ENCODE measurements at places on chromosomes 7 and 10.

GRCh38 chr10:99709480-99710229 lies 22.3 kb downstream of the COX15 start:
- no peak overlapping the region for H3K4me3 ChIP-seq
- H3K27me3 ChIP-seq: no peaks in the 10 kb centered on the region
- DNase-seq: no peak
- H3K36me3 ChIP-seq: no peaks in the 10 kb centered on the region
- H3K27ac ChIP-seq: peak overlapping the region; percentile 9
- peaks cover 26% of the 10 kb centered on the region for H3K4me1 ChIP-seq

DNA sequence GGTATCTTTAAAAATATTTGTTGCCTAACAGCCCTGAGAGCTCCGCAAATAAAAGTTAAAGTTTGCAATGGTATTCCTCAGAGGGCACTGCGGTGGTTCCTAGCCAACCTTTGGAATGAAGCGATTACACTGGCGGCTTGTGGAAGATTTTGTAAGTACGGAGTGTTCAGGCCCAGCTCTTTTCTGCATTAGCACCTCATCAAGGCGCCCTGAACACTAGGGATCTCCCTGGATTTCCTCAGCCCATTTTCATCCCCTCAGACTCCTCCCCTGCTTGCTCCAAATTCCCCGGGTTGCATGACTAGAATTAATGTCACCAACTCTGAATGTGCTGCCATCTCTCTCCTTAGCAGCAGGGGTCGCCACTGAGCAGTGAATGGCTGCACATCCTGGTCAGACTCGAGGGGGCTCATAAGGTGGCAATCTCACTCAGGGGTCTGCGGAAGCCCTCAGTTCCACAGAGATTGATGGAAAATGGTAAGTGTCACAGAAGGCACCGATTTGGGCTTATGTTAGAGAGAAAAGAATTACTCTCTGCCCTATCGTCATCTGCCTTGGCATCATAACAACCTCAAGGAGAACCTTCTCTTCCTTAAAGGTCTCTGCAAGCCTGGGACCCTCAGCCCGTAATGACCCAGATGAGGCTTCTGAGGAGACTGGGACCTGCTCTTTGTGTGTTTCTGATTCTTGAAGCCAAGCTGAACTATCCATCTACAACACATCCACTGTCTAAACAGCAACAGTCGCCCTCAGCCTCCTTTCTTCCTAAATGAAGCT lies 262.8 kb upstream of the AOAH start:
- no peaks in the 10 kb centered on the region for H3K36me3 ChIP-seq
- peaks cover 10% of the 10 kb centered on the region for H3K4me1 ChIP-seq
- H3K4me3 ChIP-seq: no peak overlapping the region
- no peaks in the 10 kb centered on the region for H3K27me3 ChIP-seq
- DNase-seq: no peak
- H3K27ac ChIP-seq: no peak overlapping the region

DNA sequence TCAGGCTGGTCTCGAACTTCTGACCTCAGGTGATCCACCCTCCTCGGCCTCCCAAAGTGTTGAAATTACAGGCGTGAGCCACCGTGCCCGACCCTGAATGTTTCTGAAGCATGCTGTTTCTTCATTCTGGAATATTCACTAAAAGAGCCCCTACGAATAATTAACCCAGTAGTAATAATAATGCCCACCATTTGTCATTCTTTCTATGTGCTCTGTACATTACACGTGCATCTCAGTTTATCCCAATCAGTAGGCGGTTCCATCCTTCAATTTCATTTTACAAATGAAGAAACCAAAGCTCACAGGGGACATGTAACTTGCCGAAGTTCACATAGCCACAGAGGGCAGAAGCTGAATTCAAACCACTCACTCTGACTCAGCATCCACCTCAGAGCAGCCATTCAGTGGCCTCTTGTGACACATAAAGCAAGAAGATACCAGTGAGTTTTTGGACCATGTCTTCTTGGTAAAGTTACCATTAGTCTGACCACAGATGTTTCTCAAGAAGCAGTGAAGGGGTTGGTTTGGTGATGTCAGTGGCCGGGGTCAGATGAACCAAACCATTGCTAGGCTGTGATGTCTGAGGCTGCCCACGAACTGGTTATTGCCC lies 71.9 kb upstream of the DUSP5 start:
- H3K4me3 ChIP-seq: no peak overlapping the region
- no peaks in the 10 kb centered on the region for H3K27me3 ChIP-seq
- peak overlapping the region; percentile 38 for H3K27ac ChIP-seq

- no peak for DNase-seq
- no peak overlapping the region for H3K27ac ChIP-seq
- H3K4me3 ChIP-seq: no peak overlapping the region
- H3K27me3 ChIP-seq: no peaks in the 10 kb centered on the region
- H3K4me1 ChIP-seq: no peaks in the 10 kb centered on the region
Measured at GRCh38 chr7:71173955-71174354, 42.0 kb downstream of the GALNT17 start.

- H3K27ac ChIP-seq: no peak overlapping the region
- no peaks in the 10 kb centered on the region for H3K36me3 ChIP-seq
- H3K4me3 ChIP-seq: no peak overlapping the region
- H3K4me1 ChIP-seq: peaks cover 18% of the 10 kb centered on the region
- no peak for DNase-seq
Measured at GRCh38 chr10:128050936-128051335, 75.3 kb downstream of the MKI67 start.

GRCh38 chr10:14278533-14278932 lies 52.2 kb downstream of the FRMD4A start:
- H3K4me3 ChIP-seq: no peak overlapping the region
- H3K36me3 ChIP-seq: no peaks in the 10 kb centered on the region
- no peaks in the 10 kb centered on the region for H3K4me1 ChIP-seq

DNA sequence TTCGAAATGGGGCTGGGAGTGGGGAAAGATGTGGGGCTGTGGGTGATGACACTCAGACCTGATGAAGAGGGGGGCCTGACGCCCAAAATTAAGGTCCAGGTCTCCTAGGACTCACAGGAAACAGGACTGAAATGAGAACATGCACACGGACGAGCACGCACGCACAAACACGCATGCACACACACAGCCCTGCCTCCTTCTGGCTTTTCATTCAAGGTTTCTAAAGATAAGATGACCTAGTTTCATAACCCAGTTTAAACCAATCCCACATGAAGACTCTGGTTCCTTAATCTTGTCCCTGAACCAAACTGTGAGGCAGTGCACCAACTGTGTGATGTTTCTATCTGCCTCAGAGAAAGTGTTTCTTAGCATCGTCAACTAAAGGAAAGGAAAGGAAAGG lies 162.0 kb downstream of the DGKI start:
- no peaks in the 10 kb centered on the region for H3K36me3 ChIP-seq
- no peak overlapping the region for H3K4me3 ChIP-seq
- no peaks in the 10 kb centered on the region for H3K27me3 ChIP-seq
- no peak for DNase-seq
- H3K27ac ChIP-seq: no peak overlapping the region
- H3K4me1 ChIP-seq: no peaks in the 10 kb centered on the region

DNA sequence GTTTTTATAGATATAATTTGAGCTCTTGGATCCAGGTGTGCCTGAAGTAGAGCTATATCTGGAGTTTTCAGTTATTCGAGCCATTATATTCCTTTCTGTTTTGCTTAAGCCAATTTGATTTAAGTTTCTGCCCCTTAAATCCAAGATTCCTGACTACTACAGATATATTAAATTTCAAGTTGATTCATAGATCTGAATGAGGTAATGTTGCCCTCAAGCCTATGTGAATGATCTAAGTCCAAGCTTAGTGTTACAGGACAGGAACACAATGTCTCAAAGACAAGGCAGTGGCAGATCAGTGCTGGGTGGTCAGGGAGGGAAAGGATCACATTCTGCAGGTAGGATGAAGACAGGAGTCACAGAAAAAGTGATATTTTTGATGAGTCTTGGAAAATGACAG lies 75.7 kb upstream of the CTBP2 start:
- H3K4me3 ChIP-seq: no peak overlapping the region
- no peak overlapping the region for H3K27ac ChIP-seq
- no peaks in the 10 kb centered on the region for H3K36me3 ChIP-seq
- H3K4me1 ChIP-seq: peaks cover 10% of the 10 kb centered on the region
- no peaks in the 10 kb centered on the region for H3K27me3 ChIP-seq

- peak within 1 kb of the TSS; percentile 75 for H3K4me3 ChIP-seq
- H3K36me3 ChIP-seq: no peaks in the 10 kb centered on the region
- DNase-seq: no peak
- peak within 1 kb of the TSS; percentile 75 for H3K27ac ChIP-seq
- H3K27me3 ChIP-seq: no peaks in the 10 kb centered on the region
Measured at GRCh38 chr7:77415823-77416620, at the start of gene GSAP. GSAP (minus strand) TSS chr7:77416349; CDS start chr7:77416321, 28 bp downstream.

DNA sequence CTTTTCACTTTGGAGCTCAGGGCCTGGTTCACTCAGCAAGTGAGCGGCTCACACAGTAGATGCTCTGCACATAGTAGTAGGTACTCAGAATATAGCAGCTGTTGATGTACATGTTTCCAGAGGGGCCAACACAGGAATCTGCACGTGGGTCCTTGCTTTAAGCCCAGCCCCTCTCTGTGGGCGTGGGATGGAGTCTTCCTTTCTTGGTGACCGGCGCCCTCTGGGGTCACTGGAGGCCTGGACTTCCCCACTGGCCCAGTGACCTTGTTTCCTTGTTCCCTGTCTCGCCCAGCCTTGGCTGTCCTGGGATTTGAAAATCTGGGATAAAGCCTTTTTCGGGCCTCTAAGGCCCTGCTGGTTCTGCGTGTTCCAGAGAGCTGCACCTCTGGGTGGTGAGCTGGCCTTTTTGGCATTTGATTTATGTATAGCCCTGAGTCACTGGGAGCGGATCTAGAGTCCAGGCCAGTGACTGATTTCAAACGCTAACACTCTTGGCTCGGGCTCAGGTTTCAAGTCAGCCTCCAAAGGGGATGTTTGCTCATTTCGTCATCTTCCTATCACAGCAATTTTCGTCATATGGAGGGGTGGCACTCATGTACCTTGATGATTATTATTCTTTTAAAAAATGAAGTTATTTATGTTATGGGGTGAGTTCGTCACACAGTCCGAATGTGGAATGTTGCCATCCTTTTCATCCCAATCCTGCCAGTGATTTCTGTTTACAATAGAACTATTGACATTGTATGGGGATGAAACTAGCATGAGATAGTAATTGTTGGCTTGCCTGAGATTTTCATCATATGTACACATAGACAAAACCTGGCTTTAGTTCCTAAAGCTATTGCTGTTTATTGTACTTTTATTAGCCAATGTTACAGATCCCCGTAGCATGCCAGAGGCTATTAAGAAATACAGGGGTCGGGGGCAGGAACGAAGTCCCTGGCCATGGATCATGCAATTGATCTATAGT lies 65.5 kb downstream of the CUX1 start:
- no peaks in the 10 kb centered on the region for H3K27me3 ChIP-seq
- H3K4me3 ChIP-seq: no peak overlapping the region
- H3K4me1 ChIP-seq: peaks cover 42% of the 10 kb centered on the region
- peak overlapping the region; percentile 76 for H3K27ac ChIP-seq
- H3K36me3 ChIP-seq: no peaks in the 10 kb centered on the region

DNA sequence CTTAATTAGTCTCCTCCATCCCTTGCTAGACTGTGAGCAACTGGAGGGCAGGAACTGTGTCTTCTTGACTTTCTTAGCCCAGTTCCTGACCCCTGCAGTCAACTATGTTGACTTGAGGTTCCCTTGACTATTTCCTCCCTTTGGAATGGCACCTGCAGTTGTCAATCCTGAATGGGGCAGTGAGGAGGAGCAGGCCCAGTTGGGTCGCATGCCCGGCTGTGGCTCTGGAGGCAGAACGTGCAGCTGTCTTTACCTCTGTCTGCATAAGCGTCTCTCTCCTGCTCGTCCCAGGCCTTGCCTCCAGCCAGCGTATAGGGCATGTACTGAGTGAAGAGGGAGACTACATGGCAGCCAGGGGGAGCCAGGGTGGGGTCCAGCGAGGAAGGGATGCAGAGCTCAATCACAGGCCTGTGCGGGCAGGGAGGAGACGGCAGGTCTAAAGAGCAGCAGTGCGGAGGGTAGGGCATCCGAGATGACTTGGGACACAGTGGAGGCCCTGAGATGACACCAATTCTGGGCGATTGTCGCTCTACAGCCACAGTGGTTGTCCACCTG lies 26.8 kb downstream of the PYROXD2 start:
- no peak overlapping the region for H3K4me3 ChIP-seq
- no peak overlapping the region for H3K27ac ChIP-seq
- peaks cover 16% of the 10 kb centered on the region for H3K4me1 ChIP-seq
- DNase-seq: no peak

DNA sequence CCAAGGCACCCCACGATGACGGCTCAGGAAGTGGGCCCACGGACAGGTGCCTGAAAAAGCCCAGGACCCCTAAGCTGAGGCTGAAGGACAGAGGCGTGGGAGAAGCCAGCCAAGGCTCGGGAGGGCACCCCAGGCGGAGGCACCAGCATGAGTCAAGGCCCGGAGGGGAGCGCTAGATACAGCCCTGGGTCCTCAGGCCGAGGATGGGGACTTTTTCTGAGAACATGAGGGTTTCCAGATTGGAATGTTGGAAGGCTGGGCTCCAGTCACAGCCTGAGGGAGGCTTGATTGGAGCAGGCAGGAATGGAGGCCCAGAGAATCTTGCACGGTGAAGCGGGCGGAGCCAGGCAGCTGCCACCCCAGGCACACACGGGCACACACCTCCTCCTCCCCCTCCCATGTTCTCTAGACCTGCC lies 19.0 kb upstream of the ELFN1 start:
- peaks cover 16% of the 10 kb centered on the region for H3K4me1 ChIP-seq
- H3K36me3 ChIP-seq: no peaks in the 10 kb centered on the region
- no peak overlapping the region for H3K4me3 ChIP-seq
- no peak for DNase-seq
- H3K27me3 ChIP-seq: no peaks in the 10 kb centered on the region

GRCh38 chr10:91162495-91163268 lies 57.8 kb upstream of the PCGF5 start:
- H3K36me3 ChIP-seq: no peaks in the 10 kb centered on the region
- no peak for DNase-seq
- H3K4me3 ChIP-seq: peak overlapping the region; percentile 91
- peaks cover 19% of the 10 kb centered on the region for H3K4me1 ChIP-seq

- H3K4me3 ChIP-seq: no peak overlapping the region
- H3K4me1 ChIP-seq: peaks cover under 1% of the 10 kb centered on the region
- no peak for DNase-seq
- no peak overlapping the region for H3K27ac ChIP-seq
Measured at GRCh38 chr7:22607180-22607579, 107.2 kb upstream of the STEAP1B start.

DNA sequence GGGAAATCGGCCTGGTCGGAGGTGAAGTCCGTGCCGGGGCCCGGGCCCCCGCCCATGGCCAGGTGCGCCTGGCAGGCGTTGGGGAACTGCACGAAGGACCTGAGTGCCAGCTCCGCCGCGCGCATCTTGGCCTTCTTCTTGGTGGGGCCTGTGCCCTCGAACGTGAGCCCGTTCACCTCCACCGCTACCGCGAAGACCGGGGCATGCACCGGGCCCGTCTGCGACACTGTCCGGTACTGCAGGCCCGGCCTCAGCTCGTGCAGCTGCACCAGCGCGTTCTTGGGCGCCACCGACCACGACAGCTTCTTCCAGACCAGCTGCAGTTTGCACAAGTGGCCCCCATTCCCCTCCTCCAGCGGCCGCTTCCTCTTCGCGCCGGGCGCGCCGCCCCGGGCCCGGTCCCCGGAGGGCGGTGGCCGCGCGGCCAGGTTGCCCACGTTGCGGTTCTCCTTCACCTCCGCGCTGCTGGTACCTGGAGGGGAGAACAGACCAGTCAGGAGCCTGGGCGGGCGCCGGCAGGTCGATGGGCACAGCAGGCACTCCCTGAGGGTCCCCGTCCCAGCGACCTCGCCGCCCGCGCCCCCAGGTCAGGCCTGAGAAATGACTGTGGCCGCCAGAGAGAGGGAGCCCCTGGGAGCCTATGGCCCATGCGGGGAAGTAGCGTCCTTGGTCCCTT lies 307.4 kb downstream of the WDR37 start:
- DNase-seq: peak; percentile 56
- H3K27me3 ChIP-seq: no peaks in the 10 kb centered on the region
- no peak overlapping the region for H3K27ac ChIP-seq
- H3K4me1 ChIP-seq: peaks cover 13% of the 10 kb centered on the region
